ENCODE measurements at places on chromosomes 7 and 10.

DNA sequence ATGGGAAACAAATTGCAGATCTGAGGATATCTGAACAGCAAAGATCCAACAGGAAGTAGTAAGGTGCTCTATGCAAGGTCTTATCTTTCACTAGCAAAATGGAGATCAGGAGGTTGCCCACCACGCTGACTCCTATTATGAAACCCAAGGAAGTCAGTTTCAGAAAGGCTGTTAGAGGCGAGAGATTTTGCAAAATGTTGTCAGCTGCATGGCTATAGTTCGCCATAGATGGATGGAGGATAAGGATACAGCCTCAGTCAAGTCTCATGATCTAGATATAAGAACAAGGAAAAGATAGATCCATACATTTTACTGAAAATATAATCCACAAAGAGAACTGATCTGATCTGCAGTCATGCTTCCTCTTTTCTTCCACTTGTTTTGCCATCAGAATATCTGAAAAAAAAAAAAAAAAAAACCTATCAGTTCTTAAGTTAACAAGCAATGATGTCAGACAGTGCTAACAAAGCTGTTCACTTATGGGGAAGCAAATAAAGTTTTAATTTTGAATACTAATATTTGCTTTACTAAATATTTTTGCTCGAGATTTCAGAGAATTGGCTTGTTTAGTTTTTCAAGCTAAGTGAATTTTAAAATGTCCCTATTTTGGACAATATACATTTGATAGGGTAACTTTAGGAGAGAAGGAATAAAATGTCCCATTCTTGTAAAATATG, 2.0 kb downstream of the GPR85 start:
- no peak for DNase-seq

GRCh38 chr7:107614425-107614824, 34.4 kb downstream of the BCAP29 start:
- DNase-seq, result no peak

DNA sequence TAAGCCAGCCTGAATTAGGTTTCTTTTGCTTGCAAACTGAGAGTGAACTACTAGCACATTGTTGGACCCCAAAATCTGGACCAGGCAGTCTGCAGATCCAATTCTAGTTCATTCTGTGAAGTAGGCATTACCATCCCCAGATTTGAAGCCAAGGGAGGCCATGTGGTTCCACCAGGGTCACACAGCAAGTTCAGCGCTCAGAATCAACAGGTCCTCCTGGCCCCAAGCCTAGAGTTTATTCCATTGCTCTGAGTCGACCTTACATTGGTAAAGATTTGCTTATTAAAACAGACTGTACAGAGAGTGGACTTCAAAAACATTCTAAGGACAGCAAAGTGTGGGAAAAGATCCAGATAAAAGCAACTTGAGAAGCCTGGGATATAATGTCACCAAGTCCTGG, 50.9 kb downstream of the AFAP1L2 start:
- DNase-seq, result no peak

GRCh38 chr10:70909326-70909935, 21.1 kb upstream of the PCBD1 start:
- no peak for DNase-seq

DNA sequence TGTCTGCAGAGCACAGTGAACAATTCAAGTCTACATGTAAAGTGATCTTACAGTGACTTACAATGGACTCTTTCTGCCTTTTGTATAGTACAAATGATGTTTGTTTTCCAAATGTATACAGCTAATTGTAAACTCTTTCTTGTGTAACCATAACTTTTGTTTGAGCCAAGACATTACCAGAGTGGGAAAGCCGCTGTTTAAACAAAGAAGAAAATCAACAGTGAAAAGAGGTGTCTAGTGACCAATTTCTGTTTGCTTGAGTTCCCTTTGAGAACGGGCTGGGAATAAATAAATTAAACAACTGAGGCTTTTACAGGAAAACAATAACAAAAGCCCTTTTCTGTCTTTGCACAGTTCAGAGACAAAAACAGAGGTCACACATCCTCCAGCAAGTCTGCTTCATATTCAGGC, 1163.4 kb downstream of the CNTNAP2 start:
- DNase-seq, result no peak

- DNase-seq, result no peak
Observed at GRCh38 chr7:27942711-27943110, 202.7 kb downstream of the TAX1BP1 start.

DNA sequence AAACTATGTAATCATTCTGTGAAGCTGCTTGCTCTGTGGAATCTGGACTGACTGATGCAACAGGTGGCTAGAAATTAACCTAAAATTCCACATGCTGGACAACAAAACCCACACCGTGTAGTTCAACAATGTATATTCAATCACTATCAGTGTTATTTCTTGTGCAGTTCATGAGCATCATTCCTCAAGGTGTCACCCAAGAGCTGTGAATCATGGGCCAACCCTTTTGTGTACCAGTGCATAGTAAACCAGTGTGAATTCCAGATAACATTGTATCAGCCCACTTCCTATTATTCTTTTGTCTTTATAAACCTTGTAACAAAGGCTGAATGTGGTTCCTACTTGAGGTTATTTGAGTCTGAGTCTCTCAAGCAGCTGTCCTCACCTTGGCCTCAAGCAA, 905.2 kb upstream of the ZNF722 start:
- DNase-seq, result no peak

GRCh38 chr7:133795068-133795665, 332.0 kb upstream of the LRGUK start:
- DNase-seq, result no peak

DNA sequence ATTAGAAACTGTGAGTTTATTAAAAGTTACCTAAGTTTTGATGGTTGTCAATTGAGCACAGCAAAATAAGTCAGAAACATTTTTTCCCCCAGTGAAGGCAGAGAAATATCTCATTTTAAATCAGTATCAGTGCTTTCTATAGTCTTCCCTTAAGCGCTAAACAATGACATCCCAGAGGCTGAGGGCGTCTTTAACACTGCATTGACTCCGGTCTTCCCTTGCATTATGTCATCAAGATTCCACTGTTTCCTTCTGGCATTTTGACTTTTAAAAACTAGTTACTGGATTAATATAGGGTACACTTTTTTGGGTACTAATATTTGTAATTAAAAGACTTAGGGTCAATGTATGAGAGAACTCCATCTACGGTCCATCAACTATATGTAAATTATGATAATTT, 3.9 kb downstream of the GLUD1 start:
- no peak for DNase-seq

- no peak for DNase-seq
Observed at GRCh38 chr7:47992446-47992845, 13.0 kb upstream of the HUS1 start.

DNA sequence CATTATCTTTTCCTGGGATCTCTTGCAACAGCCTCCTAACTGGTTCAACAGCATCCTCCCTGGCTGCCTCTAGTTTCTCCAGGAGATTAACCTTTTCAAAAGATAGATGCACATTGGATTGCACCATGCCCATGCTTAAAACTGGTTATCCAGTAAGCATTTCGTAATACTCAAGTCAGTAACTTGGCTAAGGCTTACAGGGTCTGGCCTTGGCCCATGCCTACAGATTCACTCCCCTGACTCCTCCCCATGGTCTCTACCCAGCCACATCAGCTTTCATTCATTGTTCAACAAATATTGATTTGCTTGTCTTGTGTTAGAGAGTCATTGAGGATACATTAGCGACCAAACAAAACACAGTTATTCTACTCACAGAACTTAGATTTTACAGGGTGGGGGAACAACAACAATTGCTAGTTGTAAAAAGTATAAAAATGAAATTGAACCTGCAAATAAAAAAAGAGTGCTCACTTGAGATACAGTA, 1.8 kb upstream of the KIF20B start:
- DNase-seq, result no peak

DNA sequence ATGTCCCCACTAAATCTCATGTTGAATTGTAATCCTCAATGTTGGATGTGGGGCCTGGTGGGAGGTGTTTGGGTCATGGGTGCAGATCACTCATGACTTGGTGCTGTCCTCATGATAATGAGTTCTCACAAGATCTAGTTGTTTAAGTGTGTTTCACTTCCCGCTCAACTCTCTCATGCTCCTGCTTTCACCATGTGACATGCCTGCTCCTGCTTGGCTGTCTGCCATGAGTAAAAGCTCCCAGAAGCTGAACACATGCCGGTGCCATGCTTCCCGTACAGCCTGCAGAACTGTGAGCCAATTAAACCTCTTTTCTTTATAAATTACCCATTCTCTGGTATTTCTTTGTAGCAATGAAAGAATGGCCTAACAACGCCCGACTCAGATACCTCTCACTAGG, 6.2 kb upstream of the PSTK start:
- no peak for DNase-seq

- DNase-seq, result no peak
Observed at GRCh38 chr10:44756216-44756615, 154.9 kb upstream of the TMEM72 start.

- DNase-seq, result no peak
Observed at GRCh38 chr7:110157631-110158362, 933.1 kb upstream of the LRRN3 start.

GRCh38 chr7:124387056-124387455, 354.2 kb upstream of the TMEM229A start:
- no peak for DNase-seq

DNA sequence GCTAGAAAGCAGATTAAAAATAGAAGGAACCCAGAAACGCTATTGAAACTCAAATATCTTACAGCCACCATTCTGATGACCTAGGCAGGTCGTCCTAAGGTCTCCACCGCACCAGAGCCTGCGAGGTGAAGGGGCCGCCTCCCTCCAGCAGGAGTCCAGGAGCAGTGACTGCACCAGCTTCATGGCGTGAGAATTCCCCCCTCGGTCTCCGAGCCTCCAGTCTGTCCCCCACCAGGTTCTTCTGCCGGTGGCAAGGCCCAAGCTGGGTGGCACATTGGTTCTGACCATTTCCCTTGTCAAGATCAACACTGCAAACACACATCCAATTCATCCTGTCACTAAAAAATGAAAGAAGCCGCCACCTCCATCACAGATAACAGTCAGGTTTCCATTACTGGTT, 98.7 kb downstream of the DIP2C start:
- no peak for DNase-seq

GRCh38 chr10:121158988-121159579, 307.9 kb downstream of the WDR11 start:
- DNase-seq, result peak; percentile 36

- DNase-seq, result no peak
Observed at GRCh38 chr10:114380060-114380459, 24.2 kb downstream of the AFAP1L2 start.

DNA sequence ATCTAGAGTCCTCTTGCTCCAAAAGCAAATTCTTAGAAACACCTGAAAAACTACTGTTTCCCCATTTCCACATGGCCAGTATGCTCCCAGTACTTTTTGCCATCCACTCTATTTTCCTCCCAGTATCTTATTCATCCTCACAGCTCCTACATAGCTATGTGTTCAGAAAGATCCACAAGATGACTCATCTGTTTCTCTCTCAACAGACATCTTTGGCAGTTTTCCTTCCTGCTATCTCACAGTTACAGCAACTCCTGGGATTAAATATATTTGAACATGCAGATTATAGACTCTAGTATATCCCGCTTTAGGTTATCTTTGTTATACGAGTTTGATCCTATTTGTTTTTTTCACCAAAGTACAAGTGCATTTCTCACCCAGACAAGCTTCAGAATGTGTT, 675.6 kb upstream of the POT1 start:
- DNase-seq, result no peak

All from femur (tissue), 1 donor.